ENCODE measurements at places on chromosomes 7 and 10.

- DNase-seq, result no peak
These were observed 66.9 kb downstream of the LRRC17 start for GRCh38 chr7:102979670-102980069.

DNA sequence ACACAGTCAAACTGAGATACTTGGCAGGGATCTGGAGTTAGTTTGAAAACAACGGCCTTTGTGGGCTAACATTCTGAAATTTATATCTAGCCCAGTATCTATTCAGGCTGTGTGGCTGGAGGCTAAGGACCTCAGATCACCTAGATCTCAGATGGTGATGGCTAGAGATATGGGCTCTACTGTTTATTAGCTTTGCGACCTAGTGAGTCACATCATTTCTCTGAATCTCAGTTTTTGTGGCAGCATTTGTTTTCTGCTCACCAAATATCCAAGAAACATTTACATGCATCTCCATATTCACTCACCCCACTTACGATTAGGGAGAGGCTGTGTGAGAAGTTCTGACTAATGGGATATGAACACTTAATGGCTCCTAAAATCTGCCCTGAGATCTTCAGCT, 503.9 kb downstream of the KIF20B start:
- no peak for DNase-seq

- no peak for DNase-seq
These were observed 53.7 kb downstream of the GOLGA7B start for GRCh38 chr10:97903128-97904017.

- no peak for DNase-seq
These were observed 17.8 kb upstream of the MAGI2 start for GRCh38 chr7:79471283-79471682.

GRCh38 chr7:32941681-32942414, 15.4 kb upstream of the FKBP9 start:
- no peak for DNase-seq

- DNase-seq, result no peak
These were observed 102.5 kb upstream of the PTN start for GRCh38 chr7:137446025-137446424.

DNA sequence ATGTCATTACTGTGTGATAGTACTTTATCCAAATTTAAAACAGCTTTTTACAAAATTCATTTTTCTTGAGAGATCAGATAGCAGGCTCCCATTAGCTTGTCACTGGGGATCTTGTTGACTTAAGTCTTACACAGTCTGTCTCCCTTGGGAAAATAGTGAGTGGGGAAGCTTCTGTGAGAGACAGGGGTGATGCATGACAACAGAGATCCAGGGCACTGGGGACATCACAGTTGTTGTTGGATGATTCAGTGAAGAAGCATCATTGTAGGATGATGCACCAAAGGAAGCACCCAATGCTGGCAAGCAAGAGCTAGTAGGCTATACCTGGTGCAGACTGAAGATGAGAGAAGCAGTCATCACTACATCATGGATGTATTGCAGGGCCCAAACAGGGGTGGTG, 284.7 kb downstream of the HDAC9 start:
- DNase-seq, result no peak

DNA sequence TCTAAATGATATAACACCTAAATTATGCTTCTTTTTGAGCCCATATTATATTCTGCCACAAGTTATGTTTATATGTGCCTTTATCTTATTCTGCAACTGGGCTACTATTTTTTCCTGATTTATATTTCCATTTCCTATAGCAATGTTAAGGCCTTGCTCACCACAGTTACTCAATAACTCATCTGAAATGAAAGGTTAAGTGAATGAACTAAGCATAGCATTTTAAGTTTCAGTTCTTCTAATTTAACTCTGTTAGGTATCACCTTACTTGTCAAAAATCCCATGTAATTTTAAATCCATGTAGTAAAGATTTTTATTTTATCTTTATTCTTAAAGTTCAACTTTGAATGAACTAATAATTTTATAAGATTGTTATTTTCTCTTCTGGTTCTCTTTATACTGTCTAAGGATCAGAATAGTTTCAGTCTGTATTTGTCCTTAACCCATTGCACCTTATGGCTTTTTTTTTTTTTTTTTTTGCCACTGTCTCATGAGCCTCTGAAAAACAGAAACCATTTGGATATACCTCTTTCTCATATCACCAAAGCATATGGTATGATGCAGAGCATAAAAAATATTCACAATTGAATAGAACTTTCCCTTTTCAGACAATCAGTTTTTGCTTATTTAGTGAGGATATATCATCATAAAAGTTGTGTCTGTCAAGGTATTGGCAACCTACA, 301.8 kb upstream of the ZWINT start:
- DNase-seq, result no peak

DNA sequence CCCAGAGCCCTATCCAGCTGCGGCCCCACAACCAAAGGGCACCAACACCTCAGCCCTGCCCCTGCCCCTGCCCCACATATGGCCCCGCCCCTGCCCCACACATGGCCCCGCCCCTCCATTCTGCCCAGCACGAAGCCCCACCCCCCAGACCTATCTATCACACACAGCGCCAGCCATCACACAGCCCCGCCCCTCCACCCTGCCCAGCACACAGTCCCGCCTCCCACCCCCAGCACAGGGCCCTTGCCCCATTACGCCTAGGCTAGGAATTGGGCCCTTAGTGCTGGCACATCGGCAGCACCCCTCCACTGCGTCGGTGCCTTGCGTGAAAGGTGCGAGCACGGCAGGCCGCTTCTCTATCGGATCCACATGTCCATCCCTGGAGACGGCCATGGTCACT, 126.8 kb downstream of the MAD1L1 start:
- DNase-seq, result no peak

DNA sequence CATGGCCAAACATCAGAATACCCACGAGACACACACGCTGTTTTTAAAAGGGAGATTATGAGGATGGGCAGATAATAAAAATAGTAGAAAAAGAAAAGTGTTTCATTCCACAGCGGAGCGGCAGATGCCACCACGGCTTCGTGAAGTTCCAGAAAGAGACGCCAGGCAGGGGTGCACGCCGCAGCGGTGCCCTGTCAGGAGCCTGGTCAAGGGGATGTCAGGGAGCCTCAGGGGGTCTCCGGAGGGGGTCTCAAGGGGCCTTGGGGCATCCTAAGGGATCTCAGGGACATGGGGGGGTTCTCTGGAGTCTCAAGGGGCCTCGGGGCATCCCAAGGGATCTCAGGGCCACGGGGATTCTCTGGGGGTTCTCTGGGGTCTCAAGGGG, 253.4 kb downstream of the ZMYND11 start:
- DNase-seq, result no peak

DNA sequence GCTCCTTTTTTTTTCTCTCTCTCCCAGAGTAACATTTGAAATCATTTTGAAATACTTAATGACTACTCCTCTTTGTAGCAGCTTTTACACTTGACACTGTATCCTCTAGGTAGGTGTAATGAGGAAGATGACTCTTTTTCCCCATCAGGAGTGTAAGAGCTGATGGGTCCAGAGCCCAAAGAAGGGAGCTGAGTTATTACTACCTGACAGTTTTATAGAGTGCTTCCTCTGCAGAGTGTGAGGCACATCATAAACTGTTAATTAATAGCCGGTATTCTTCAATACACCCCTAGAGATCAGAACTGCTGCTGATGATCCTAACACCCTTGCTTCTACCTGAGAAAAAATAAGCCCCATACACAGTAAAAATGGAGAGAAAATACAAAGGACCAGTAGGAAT, 279.8 kb upstream of the SEMA3A start:
- no peak for DNase-seq

- no peak for DNase-seq
These were observed 468.3 kb downstream of the SORCS1 start for GRCh38 chr10:106696239-106696638.

DNA sequence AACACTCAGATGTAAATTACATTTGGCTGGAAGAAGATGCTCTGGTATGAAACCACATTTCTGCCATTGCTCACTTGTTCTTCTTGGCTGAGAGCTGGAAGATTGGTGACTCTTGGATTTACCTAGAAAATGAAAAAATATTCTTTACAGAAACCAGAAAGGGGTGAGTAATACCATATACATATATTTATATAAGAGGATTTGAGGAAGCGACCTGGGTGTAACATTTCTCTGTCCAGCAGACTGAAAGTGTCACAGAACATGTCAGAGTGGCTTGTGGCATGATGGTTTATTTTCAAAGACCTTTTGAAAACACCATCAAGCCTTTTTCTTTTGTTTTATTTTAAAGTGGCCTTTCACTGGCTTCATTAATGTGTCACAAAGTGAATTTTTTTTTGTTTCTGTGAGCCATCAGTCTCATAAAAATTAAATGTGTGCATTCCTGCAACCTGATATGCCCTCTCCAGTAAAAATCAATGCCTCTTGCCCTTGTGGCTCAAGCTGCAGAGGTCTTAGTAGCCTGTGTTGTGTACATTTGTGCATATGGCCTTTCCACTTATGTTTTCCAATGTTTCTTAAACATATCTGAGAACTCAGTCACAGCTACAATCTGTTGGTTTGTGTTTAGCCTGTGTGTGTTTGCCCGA, 23.5 kb downstream of the CREB5 start:
- DNase-seq, result no peak

GRCh38 chr10:103855852-103856796, 748 bp upstream of the SH3PXD2A start:
- no peak for DNase-seq

GRCh38 chr10:47050618-47051455, 139.6 kb downstream of the PTPN20 start:
- no peak for DNase-seq

DNA sequence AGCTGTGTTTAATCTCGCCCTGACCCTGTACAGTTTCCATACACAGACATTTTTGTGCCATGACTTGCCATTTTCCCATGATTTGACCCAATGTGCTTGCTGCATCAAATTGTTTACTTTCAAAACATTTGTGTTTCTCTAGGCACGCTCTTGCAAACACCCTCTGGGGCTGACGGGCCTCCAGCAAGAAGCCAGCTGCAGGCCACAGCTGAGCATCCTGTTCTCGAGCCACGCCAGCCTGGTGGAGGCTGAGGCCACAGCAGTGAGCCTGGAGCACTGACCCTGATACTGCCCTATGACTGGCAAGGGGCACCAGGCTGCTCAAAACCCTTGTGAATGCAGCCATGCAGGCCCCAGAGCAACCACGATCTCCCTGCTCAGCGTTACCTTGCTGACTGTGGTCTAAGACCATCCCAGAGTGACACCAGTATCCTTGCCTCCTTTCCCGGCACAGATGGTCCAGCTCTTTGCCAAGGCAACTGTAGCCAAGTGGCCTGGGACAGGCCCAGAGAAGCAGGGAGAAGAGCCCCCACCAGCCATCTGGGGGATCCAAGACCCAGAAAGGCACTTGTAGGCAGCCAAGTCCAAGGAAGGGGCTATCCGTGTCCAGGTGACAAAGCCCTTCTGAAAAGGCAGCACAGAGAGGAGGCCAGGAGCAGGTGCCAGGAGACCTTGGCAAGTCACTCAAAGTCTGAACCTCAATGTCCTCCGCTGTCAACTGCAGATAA, 78.5 kb downstream of the OAT start:
- DNase-seq, result no peak

- DNase-seq, result no peak
These were observed 121.8 kb downstream of the CUX1 start for GRCh38 chr7:101939136-101939695.

- no peak for DNase-seq
These were observed 232.4 kb downstream of the SLC25A13 start for GRCh38 chr7:96089511-96089910.

DNA sequence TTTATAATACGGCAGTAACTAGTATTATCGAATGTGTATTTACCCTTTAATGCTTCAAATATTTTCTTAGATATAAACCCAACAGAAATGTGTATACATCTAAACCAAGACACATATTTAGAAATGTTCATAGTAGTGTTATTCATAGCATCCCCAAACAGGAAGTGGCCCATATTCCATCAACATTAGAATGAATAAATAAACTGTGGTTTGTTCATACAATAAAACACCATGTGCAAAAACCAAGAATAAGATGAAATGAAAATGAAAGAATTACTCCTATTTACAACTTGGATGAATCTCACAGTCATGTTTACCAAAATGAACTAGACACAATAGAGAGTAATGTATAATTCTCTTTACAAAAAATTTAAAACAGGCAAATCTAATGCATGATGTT, 9.2 kb upstream of the CAV2 start:
- DNase-seq, result no peak

DNA sequence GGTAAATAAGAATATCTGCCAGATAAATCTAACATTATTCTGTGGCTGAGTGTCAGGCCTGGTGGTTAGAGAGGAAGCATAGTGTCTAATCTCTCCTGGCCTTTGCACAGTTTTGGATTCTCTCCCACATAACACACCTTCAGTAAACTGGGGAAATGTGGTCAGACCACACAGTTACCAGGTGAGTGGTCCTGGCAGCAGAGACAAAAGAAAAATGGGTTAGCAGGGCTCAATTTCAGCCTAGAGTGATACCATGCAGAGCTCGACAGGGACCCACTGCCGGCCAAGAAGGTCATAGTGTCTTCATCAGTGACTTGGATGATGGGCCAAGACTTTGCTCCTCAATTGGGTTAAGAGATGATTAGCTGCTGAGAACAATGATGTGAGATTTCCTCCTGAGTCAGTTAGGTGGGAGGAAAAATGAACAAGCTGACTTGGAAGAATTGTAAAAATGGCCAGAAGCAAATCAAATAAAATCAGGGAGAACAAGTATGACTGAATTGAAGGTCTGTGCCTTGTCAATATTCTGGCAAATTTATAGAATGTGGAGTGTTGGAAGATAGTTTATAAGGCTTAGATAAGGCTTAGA, 69.2 kb upstream of the EFCAB10 start:
- no peak for DNase-seq

DNA sequence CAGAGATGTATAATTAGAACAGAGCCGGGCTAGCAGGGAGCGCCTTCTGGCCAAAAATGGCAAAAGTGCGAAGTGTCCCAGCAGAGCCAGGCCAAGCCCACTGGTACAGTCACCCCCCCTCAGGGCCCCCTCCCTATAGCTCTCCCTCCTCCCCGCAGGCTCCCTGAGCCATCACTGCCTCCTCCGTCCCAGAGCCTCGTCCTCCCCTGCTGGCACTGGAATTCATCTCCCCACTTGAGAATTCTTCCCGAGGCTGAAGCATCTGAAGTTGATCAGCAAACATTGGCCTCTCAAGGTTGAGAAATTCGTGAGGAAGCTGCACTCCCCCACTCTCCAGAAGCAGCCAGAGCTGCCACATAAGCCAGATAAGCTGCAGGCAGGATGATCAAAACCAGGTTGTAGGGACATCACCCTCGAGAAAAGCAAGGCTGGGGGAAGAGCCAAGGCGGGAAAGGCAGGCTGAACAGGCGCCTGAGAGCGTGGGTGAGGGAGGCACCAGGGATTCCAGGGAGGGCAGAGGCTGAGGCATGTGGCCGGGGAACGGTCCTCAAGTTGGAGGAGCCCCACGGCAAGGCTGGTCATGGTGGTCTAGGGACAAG, 23.4 kb downstream of the CAMK2G start:
- DNase-seq, result no peak

- no peak for DNase-seq
These were observed 138.2 kb downstream of the FANK1 start for GRCh38 chr10:126034586-126034985.

GRCh38 chr10:116155191-116155590, 117.8 kb downstream of the GFRA1 start:
- DNase-seq, result no peak

- DNase-seq, result no peak
These were observed 39.5 kb upstream of the STOX1 start for GRCh38 chr10:68787813-68788212.

Measured in stimulated activated CD4-positive, alpha-beta T cell treated with anti-CD3 and anti-CD28 coated beads, TNF-alpha, amount 100 ng/mL, for 4 hours (primary cell).